Activated CD4-positive, alpha-beta T cell treated with anti-CD3 and anti-CD28 coated beads, Interleukin-2, amount 50 U/mL, for 48 hours (primary cell): ENCODE measurements at places on chromosomes 2 and 18.

GRCh38 chr18:9933865-9934264 is 20.0 kb downstream of the VAPA start:
- DNase-seq: no peak

- DNase-seq: no peak
Measured at GRCh38 chr2:234995332-234996068, 43.7 kb downstream of the SH3BP4 start.

DNA sequence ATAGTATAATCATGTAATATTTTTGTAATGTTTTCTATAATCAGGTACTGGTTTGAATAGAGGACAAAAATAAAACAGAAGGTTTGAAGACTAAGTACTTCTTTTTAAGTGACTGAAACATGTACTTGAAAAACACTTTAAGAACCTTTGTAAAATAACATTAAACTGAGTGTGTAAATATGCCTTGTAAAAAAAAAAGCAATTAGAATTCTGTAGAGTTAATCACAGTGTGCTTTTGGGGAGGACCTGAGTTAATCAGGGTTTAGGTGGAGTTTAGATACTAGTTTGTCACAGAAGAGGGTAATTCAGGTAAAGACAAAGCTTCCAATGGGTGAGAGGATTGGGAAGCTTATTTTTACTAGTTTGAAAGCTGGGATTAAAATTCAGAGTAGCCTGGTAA is 10.3 kb downstream of the MBD5 start:
- no peak for DNase-seq

- no peak for DNase-seq
Measured at GRCh38 chr2:43135583-43135982, 90.8 kb downstream of the ZFP36L2 start.

- no peak for DNase-seq
Measured at GRCh38 chr2:150388289-150388625, 99.2 kb downstream of the RND3 start.

- DNase-seq: no peak
Measured at GRCh38 chr2:9532421-9532820, 23.2 kb downstream of the ADAM17 start.

DNA sequence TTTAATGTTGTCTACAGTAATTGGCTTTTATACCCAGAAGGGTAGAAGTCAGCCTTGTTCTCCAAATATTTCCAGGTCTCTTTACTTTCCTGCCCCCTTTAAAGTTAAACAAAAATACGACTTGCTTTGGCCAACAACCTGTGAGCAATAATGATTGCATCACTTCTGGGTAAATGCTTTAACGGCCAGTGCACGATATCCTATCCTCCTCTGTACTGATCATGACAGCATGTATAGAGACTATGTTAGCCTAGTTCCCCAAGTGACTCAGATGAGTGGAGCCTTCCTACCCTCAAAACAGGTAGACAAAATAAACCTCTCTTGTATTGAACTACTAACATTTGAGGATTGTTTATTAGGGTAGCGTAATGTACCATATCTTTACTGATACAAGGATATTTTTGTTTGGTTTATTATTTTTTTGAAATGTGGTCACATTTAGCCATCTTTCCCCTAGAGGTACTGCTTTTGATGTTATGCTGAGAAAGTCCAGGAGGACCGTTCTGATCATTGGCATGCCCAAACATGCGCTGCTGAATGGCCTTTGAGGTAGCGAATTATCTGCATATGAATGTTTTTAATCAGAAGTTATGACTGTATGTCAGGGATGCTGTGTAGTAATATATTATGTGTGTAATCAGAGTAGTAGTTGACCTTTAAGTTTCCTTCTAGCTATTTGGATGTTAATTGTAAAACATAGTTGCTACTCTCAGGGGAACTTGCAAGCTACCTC is 262.6 kb upstream of the DCC start:
- DNase-seq: no peak

DNA sequence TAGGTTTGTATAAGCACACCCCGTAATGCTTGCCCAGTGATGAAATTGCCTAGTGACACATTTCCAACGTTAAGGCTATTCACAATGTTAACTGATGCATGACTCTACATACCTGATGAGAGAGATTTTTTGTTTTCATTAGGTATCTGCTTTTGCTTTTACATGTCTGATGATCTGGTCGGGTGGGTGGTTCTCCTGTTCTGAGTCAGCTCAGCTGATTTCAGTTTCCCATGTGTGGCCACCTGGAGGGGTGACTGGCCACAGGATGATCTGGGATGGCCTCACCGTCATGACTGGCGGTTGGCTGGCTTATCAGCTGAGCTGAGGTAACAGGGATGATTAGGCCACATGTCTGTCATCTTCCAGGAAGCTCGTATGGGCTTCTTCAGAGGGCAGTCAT is 33.8 kb upstream of the ACYP2 start:
- DNase-seq: peak; percentile 54

- no peak for DNase-seq
Measured at GRCh38 chr2:160522951-160523710, 29.5 kb upstream of the RBMS1 start.

- peak; percentile 69 for DNase-seq
Measured at GRCh38 chr2:199462956-199463692, 5.4 kb upstream of the SATB2 start.

DNA sequence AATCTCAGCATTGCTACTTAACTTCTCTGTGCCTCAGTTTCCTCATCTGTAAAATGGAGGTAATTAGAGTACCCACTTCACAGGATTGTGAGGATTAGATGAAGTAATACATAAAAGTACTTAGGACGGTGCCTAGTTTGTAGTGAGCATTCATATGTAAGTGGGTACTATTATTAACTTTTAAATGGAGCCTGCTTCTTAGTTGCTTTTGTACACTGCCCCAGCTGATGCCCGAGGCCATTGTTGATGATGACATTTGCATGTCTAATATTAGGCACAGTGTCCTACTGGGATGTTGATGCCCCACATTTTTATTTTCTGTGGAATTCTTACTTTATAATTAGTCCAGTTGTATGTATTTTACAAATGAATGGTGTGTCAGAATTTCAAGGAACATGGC is 79.7 kb upstream of the STON1 start:
- no peak for DNase-seq

DNA sequence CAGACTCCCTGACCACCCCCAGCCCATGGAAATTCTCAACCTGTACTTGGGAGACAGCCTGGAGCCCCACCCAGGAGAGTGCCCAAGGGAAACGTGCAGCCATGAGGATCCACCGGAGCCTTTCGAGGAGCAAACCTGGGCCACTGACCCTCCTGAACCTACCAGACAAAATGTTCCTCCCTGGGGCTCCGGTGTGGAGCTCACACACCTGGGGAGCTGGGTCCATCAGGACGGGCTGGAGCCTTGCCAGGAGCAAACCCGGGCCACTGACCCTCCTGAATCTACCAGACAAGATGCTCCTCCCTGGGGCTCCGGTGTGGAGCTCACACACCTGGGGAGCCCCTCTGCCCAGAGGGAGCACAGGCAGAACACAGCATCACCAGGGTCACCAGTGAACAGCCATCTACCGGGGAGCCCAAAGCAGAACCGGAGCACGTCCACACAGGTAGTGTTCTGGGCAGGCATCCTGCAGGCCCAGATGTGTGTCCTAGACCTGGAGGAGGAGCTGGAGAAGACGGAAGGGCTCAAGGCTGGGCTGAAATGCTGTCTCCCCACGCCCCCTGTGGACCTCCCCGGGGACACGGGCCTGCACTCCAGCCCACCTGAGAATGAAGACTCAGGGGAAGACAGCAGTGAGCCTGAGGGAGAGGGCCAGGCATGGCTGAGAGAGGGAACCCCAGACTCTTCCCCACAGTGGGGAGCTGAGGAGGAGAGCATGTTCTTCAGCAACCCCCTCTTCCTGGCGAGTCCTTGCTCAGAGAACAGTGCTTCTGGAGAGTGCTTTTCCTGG is 8.9 kb downstream of the PSD4 start:
- DNase-seq: no peak

DNA sequence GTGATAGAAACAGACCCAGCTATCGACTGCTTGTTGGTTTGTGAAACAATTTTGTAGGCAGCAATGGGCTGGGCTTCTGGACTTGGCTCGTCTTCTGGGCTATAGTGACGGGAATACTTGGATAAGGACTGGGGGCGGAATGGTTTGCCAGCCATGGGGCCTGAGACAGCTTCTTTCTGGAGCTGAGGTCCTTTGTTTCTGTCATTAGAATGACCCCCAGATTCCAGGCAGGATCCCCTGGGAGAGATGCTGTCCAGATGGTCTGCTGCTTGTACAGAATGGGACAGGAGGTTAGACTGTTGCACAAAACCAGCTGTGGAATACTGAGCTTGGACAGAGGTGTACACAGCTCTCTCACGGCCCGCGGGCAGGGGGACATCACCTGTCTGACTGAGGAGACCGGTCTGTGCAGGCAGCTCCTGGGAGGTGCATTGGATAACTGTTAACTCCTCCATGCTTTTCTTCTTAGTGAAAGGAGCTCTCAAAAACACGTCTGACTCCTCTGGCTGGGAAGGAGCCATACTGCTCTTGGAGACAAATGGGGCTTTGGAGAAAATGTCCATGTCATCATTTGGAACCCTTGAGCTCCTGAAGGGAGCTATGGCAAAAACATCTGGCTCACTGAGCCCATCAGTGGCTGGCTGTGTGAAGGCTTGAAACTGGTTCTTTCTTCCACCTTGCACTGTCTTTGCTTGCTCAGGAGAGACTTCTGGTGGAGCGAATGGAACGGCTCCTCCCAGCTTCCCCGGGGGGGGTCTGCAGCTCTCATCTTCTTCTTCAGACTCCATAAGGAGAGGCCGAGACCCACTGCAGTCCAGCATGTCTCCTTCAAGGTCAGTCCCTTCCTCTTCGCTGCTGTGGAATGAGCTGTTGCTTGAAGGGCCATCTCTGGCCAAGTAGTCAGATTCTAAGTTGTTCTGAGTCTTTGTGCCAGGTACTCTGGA is 28.6 kb upstream of the NFU1 start:
- no peak for DNase-seq

DNA sequence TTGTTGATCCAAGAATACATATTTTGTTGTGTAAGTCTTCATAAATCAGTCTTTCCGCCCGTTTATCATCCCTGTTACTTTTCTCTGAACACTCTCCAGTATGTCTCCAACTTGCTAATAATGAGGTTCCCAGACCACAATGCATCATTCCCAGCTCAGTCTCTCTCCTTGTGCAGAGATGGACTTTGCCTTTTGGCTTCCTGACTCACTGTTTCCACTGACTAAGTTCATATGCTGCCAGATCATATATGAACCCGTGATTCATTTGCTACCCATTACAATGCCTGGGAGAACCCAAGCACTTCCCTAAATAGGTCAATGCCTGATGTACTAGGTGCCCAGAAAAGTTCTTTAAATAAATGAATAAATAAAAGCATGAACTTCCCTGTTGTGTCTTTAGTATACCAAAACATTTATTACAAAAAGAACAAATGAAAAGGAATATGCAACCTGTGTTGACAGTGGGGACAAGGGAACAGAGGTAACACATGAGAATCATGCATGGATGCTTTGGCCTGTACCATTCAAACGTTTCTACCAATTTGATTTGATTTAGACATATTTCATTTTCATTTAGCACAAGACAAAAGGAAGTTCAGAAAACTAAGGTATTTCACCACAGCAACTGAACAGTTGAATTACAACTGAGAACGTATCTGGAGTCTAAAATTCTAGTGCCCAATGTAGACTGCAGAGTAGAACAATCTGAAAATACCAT is 215.4 kb upstream of the HNRNPA3 start:
- DNase-seq: no peak

DNA sequence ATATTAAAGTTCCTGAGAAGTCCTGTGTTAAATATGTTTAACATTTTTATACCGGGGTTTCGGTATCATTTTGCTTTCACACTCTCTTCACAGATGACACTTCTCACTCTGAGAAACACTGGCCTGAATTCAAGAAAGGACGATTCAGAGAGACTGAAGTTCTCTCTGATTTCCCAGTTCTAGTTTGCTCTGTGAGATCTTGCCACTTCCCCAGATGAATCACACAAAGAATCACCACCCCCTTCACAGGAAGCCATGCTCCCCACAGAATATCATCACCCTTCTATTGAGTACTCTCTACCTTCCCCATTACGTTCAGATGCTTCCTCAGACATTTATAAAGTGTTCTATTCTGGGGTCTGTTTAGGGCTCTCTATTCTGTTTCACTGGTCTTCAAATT is 16.1 kb upstream of the CD207 start:
- DNase-seq: no peak

DNA sequence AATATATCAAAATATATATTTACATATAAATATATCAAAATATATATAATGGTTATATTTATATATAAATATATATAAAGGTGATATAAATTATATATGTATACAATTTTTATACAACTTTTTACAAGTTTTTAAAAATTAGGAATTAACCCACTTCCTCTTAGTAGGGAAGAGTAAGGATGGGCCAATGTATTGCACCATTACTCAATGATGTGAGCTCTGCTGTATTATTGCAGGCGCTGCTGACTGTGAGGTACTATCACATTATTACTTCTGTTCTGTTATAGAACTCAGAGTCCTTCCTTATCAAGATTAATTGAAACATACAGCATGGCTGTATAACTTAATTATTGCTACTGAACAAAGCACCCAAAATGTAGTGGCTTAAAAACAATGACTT is 46.0 kb downstream of the CCDC195 start:
- no peak for DNase-seq

GRCh38 chr2:141109633-141110032 is 1021.2 kb downstream of the LRP1B start:
- DNase-seq: no peak

GRCh38 chr2:15763822-15764682 is 172.4 kb downstream of the DDX1 start:
- DNase-seq: no peak

GRCh38 chr2:33929467-33929866 is 330.4 kb upstream of the FAM98A start:
- DNase-seq: no peak

GRCh38 chr2:446963-447530 is 159.2 kb upstream of the ALKAL2 start:
- no peak for DNase-seq

DNA sequence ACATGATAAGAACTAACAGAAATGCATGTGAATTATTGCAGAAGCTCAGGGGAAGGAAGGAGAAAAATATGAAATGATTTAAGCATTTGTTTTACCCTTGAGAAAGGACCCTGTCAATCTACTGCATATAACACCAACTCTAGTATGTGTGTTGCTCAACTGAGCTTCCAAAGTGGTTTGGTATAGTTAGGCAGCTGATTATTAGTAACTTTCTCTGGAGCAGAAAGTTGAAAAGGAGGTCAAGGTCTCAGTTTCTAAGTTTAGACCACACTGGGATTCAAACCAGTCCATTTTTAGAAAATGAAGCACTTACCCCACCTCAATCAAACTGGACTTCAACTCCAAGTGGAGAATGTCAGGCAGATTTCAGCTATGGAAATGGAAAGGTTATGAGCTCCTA is 123.3 kb upstream of the CDC42EP3 start:
- no peak for DNase-seq
